ENCODE measurements at places on chromosomes 7 and 10.

GRCh38 chr10:94133239-94133638, 139.5 kb downstream of the PLCE1 start:
- DNase-seq: no peak

DNA sequence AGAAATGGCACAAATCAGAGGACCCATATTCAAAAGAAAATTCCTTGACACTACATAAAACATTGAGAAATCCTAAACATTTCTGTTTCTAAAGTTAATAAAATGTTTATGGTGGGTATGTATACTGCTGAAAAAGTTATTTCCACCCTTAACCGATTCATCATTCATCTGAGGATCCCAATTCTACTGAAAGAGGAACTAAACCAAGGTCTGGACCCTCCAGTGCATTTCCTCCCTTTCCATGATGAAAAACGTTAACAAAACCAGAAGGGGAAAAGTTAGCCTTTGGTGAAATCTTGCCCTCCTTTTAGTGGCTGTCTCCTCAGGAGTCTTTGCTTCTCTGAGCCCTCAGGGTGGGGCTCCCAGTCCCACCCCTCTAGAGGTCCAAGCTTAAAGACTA, 144.5 kb upstream of the ASAH2 start:
- DNase-seq: no peak

GRCh38 chr7:23346316-23346715, 47.2 kb downstream of the MALSU1 start:
- no peak for DNase-seq

DNA sequence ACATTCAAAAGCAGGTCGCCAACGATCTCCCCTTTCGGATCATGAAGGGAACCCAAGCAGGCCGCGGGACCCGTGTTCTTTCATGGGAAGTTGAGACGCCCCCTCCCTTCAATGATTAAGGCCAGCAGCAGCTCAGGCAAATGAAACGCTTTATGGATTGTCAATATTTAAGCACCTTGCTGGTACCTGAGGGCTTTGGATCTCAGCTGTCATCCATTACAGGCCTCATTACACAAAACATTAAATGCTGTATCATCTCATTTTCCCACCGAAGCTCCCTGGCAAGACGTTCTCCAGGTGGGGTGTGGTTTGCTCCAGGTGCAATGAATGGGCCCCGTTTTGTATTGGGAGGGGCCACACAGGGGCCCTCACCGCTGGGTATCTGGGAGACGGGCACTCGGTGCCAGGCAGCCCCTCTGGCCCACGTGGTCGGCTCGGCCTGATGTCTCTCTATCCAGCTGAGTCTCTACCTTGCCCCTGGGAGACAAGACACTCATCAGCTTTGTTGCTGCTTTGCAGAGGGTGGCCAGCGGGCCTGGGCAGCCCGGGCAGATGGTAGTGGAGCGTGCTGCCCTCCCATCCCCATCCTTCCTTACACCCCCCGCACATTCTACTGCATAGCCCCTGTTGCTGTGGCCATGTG, 456.1 kb upstream of the FOXK1 start:
- no peak for DNase-seq

DNA sequence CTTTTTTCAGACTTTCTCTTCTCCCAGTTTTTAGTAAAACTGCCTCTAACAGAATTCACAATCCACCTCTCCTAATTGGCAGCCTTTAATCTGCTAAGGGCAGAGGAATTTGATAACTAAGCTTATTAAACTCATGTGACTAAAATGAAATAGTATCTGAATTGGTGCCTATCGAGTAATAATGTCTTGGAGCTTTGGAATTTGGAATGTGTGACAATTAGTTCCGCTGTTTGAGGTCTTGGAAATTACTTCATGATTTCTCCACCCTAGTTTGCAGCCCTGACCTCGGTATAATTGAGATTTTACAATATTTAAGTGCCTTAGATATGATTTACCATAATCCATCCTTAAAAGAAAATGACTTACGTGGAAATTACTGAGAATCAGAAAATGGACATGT, 190.4 kb upstream of the NEBL start:
- no peak for DNase-seq

All from RCC 7860 (cell line).